ENCODE measurements at places on chromosomes 13 and 19. TPM values are rescaled to one million over a fixed set of nuclear protein-coding genes. Genes with fewer than 3 reads are reported as not detected.
A peak's percentile ranks its signal among the peaks of the same experiment; 100 is the strongest.

Gene CBLC
- not detected for total RNA-seq

Gene S1PR5
- total RNA-seq = 0.81 TPM

Gene FBXO27
- 2.3 TPM for total RNA-seq

Gene FPR1
- not detected for total RNA-seq

Gene POU4F1
- total RNA-seq = 0.20 TPM

Gene CFAP97D2
- not detected for total RNA-seq

Gene MAG
- total RNA-seq = 0.20 TPM

Gene SHISA2
- 0.13 TPM for total RNA-seq

Gene ZNF497
- 1.3 TPM for total RNA-seq

Gene TNFRSF19
- not detected for total RNA-seq

Gene LHB
- total RNA-seq = not detected

Gene DPY19L3
- 10.4 TPM for total RNA-seq

Gene PLVAP
- total RNA-seq = not detected

Gene ZNF543
- 6.3 TPM for total RNA-seq

Gene THSD8
- total RNA-seq = 31.1 TPM

Gene TPTE2
- 0.22 TPM for total RNA-seq

DNA sequence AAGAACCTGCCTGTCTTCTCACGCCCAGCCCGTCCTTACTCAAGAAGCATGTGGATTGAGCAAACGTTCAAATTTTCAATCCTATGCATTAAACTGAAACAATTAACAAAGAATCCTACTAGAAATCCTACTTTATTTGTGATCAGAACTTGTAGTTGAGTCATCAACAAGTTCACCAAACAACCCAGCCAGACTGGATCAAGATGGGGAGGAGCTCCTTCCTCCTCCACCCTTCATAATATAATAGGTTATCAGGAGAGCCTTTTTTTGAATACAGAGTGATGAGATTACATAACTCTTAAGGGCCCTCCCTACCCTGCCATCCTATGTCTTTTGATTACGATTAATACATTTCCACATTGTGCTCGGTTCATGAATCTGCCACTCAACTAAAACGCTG is 32.7 kb downstream of the SOX21 start:
- no peak for DNase-seq

DNA sequence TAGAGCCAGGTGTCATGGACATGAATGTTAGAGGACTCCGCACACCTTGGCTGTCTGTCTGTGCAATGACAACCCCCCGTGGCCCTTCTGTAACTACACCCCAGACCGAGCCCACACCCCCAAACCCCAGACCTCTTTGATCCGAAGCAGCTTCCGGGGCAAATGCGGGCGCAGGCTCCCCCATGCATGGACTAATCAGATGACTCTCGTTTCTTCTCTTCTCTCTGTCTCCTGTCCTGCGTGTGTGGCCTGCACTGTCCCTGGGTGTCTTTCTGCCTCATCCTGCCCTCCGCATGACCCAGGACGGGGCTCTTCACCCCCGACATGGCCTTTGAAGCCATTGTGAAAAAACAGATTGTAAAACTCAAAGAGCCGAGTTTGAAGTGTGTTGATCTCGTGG is 38.9 kb downstream of the TMED1 start:
- DNase-seq = peak; percentile 67

GRCh38 chr13:80123945-80124344 is 217.0 kb downstream of the SPRY2 start:
- no peak for DNase-seq

DNA sequence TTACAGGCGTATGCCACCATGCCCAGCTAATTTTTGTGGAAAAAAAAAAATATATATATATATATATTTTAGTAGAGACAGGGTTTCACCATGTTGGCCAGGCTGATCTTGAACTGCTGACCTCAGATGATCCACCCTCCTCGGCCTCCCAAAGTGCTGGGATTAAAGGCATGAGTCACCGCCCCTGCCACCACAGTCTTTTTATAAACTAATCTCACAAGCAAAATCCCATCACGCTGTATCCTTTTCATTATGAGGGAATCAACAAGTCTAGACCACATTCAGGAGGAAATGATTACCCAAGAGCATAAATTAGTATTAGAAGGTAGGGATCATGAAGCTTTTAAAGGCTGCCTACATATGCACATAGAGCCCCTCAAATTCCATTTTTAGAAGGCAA is 210.6 kb upstream of the NBEA start:
- no peak for DNase-seq

- DNase-seq = no peak
These were observed 21.7 kb downstream of the TEX30 start for GRCh38 chr13:102751886-102752285.

- DNase-seq = no peak
These were observed 90.4 kb upstream of the PEG3 start for GRCh38 chr19:56930647-56931535.

- DNase-seq = no peak
These were observed 16.1 kb upstream of the MCF2L start for GRCh38 chr13:112952759-112953551.

GRCh38 chr19:19256072-19256969 is 16.8 kb downstream of the TM6SF2 start:
- no peak for DNase-seq

- DNase-seq = no peak
These were observed 12.3 kb downstream of the CBLC start for GRCh38 chr19:44789943-44790483.

DNA sequence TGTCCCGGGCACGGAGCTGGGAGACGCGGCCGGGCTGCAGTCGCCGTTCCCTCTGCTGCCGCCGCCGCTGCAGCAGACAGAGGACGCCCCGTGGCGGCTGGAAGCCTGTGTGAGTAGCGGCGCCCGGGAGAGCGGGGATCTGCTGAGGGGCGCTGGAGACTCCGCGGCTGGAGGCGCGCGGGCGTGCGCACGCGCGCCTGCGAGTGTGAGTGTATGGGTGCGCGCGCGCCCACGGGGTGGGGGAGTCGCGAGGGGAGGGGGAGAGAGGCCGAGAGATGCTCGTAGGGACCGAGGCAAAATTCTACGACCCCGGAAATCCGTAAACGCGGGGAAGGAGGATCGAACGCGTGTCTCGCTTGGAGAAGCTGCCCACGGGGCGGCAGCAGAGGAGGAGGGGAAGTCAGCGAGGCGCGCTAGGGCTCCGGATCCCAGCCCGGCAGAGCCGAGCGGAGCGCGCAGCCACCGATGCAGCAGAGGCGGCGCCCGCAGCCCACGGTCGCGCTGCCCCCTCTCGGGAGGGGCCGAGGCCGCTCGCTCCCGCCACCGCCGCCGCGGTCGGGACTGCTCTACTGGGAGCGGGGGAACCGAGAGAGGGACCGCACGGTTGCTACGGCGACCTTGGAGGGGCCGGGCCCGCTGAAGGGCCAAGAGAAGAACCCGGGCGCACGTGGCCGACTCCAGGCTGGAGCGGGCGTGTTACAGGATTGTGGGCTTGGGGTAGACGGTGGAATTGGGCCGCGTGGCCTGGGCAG is at the start of gene ENOX1:
TSS of gene ENOX1 (minus strand) at position 207 of the 752 bp plus-strand sequence.
- peak; percentile 30 for DNase-seq

DNA sequence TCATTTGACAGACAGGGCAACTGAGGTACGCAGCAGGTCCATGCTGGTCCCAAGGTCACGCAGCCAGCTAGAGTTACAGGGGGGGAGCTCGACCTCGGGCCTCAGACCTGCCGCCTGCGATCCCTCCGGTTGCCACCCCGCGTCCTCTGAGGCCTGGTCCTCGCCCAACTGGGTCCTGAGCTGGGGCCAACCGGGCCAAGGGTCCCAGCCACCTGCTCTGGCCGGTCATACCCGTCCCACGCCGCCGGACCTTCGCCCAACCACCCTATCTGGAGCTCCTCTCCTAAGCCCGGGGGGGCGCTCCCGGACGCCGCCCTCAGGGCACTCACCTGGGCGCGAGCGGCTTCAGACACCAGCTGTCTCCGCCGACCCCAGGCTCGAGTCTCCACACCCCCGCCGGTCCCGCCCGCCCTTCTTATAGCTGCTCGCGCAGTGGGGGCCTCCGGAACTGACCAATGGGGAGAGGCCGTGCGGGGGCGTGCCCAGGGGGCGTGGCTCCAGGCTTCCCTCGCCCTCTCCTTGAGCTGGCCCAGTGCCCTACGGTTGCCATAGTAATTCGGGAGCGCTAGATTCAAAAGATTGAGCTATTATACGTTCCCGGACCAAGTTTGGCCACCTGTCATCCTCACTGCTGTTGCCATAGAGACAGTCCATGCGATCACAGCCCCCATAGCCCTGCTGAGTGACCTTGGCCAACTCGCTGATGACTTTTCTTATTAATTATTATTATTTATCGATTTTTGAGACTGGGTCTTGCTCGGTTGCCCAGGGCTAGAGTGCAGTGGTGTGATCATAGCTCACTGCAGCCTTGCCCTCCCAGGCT is at the start of gene PLIN5:
TSS of gene PLIN5 (minus strand) at position 389 of the 823 bp plus-strand sequence. CDS start 1,150 bp downstream, outside the sequence.
- DNase-seq = peak; percentile 70

DNA sequence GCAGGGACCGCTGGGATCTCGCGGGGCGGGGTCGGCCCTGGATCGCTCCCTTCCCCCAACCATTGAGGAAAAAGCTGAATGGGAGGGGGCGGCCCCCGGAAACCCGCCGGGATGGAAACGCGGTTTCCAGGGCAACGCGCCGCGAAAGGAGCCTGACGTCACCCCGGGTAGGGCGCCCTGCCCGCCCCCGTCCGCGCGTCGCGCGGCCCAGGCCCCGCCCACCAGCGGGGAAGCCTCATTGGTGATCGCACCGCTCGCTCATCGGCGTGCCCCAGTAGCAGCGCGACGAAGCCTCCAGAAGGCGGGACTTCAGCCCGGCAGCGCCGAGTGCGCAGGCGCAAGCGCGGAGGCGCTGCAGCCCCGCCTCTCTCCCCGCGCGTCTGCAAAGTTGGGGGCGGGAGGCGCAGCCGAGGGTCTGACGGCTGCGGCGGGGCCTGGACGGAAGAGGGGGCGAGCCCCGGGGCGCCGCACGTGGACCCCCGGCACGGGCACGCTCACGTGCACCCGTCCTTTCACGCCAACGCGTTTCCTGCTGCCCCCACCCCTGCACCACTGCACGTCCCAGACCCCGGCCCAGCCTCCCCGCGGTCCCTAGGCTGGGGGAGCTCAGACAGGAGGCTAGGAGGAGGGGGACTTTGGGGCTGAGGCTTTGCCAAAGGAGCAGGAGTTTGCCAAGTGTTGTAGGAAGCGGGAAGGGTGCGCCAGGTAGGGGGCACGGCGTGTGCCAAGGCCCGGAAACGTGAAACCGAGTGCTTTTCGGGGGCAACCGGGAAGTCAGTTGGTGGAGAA is 8.2 kb upstream of the CIRBP start:
- peak; percentile 97 for DNase-seq

DNA sequence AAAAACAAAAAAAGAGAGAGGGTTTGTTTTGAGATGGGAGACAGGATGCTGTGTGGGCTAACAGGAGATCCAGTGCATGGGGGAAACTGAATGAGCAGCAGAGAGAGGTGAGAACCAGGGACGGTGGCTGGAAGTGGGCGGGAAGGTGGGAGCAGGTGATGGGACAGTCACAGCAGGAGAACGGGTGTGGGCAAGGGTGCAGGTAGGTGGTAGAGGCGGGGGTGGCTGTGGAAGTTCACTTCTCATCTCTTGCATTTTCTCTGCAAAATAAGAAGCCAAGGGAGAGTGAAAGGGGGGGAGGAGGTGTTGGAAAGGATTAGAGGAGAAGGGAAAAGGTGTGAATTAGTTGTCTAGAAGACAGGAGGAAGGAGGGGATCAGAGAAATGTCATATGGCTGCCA is 21.9 kb downstream of the FBXO17 start:
- DNase-seq = no peak

GRCh38 chr19:5157186-5157585 is 183.4 kb downstream of the PTPRS start:
- no peak for DNase-seq

- peak; percentile 77 for DNase-seq
These were observed 103.7 kb upstream of the EDNRB start for GRCh38 chr13:78022164-78022877.

- peak; percentile 58 for DNase-seq
These were observed at the start of gene ADM5 for GRCh38 chr19:49689133-49690078. Gene ADM5, plus strand, starts transcription at chr19:49689594. Its CDS starts 244 bp downstream, at chr19:49689838.

GRCh38 chr13:23608701-23609413 is 38.6 kb downstream of the TNFRSF19 start:
- no peak for DNase-seq

GRCh38 chr13:94329754-94330551 is 149.5 kb downstream of the DCT start:
- no peak for DNase-seq

GRCh38 chr13:62933809-62934208 is 1518.2 kb upstream of the PCDH20 start:
- no peak for DNase-seq

DNA sequence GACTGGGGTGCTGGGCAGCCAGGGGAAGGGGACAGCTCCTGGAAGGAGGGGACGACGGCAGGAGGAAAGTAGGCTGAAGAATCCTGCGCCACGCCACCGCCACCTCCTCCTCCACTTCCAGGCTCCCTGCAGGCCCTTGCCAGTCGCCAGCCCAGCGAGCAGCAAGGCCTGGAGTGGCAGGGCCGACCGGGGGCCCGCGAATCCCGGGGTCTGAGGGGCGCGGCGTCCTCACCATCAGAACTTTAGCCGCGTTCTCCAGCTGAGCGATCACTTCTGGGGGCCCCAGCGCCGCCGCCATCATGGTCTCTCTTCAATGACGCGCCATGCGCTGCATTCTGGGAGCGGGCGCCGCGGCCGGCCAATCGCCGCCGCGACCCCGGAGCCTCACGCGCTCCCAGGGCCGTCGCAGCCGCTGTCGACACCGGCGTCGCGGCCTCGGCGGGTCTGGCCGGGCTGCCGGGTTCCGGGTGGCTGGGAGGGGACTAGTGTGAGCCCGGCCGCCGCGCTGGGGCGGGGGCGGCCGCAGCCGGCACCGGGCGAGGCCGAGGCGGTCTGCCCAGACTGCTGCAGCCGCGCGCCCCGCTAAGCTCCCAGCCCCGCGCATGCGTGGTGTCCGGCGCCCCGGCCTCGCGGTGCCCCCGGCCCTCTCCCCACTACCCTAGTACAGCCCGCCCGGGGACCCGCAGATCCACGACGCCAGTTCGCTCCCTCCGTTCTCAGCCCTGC is at the start of gene XPO4:
TSS of gene XPO4 (minus strand) at position 309 of the 726 bp plus-strand sequence. CDS start at position 301, 8 bp downstream.
- peak; percentile 87 for DNase-seq

- DNase-seq = peak; percentile 33
These were observed 186.2 kb downstream of the FOXO1 start for GRCh38 chr13:40480012-40480914.

DNA sequence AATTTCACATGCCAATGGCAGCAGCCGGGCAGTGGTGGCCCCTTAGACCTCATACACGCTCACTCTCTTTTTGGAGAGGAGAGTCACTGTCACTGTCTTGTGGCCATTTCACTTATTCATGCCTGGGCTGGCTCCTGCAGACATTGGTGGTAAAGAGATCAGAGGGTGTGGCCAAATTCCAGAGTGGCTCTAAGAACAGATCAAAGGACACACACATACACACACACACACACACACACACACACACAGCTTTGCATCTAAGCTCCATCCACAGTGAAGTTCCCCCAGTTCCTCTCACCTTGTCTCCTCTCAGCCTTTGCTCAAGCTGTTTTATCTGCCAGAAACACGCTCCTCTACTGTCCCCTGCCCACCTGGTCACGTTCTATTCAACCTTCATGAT is 46.5 kb upstream of the KPNA3 start:
- no peak for DNase-seq

Data from activated CD8-positive, alpha-beta T cell treated with anti-CD3 and anti-CD28 coated beads for 36 hours (primary cell).